ENCODE measurements at places on chromosomes 5 and 9. TPM values are rescaled to one million over a fixed set of nuclear protein-coding genes. Genes with fewer than 3 reads are reported as not detected.
A peak's percentile ranks its signal among the peaks of the same experiment; 100 is the strongest.

- DNase-seq = no peak
Observed at GRCh38 chr5:179215576-179215975, 129.7 kb downstream of the ADAMTS2 start.

DNA sequence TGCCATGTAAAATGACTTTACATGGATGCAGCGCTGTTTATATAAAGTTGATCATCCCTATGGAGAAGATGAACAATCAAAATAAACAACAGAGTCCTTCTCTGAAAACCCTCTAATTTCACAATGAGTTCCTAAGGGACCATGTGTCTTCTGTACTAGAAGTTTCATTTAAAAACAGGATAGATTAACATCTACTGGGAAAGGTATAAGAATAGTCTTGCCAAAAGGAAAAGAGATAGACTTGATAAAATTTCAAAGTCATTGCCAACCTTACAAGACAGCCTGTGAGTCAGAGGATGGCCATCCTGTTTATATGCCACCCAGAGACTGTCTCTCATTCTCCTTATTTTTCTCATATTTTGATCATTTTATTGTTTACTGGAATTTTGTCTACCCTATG lies 367.1 kb upstream of the PDE4D start:
- DNase-seq = no peak

- DNase-seq = no peak
Observed at GRCh38 chr5:91024727-91025126, 358.4 kb downstream of the ARRDC3 start.

- DNase-seq = no peak
Observed at GRCh38 chr9:33135031-33135461, 32.1 kb downstream of the B4GALT1 start.

DNA sequence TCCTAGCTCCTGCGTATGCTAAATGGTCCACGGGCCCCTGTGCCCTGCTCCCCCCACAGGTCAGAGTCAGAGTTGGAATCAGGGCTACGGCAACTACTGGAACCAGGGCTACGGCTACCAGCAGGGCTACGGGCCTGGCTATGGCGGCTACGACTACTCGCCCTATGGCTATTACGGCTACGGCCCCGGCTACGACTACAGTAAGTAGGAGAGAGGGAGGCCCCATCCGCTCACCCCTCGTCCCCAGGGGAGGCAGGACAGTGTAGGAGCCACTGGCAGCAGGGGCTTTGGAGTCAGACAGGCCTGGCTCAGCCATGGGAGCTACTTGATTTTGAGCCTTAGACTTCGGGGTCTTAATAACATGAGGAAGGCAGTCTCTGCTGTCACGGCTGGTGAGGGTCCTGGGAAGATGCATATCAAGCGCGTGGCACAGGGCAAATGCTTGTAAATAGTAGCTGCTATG lies 5.8 kb downstream of the HNRNPAB start:
- DNase-seq = no peak

- no peak for DNase-seq
Observed at GRCh38 chr9:105188746-105189145, 55.7 kb upstream of the SLC44A1 start.

DNA sequence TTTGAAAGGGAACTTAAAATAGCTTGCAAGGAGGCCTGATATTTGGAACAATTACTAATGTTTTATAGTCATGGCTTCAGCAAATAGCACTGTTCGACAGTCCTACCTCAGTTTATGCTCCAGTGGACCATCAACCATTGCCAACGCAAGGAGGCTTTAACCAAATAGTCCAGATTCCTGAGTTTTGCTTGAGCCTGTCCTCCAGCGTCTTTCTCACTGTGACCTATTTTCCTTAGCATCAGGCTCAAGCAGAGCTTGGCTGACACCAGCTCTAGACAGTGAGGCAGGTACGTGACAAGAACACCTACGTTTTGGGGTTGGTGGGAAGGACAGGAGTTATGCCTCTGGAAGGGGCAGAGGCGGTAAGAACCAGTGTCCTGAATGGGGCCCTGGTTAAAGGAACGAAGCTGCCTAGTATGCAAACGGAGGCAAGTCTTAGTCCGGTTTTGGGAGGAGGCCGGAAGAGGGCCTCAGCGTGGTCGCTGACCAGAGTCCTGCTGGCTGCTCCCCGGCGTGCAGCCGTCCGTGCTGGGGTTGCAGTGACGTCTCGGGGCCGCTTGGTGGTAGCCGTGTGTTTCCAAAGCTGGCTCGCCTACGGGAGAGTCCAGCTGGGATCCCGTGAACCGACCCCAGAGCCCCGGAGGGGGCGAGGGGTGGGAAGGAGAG lies 998 bp upstream of the FGF18 start:
- peak; percentile 64 for DNase-seq

DNA sequence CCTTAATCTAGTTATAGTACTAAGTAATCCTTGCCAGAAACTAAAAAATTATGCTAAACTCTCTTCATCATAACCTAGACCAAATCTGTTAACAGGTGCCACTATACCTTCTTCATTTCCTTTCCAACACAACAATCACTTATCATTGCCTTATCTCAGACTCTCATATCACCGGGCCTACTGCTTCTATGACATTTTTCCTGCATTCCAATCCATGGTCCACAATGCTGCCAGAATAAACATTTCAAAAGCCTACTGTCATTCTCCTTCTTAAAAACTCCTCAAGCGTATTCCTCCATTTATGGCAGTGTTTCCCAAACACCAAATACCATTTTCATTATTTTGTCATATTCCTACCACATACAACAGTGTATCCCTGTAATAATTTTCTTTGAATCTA lies 6.5 kb downstream of the PPP6C start:
- DNase-seq = no peak

DNA sequence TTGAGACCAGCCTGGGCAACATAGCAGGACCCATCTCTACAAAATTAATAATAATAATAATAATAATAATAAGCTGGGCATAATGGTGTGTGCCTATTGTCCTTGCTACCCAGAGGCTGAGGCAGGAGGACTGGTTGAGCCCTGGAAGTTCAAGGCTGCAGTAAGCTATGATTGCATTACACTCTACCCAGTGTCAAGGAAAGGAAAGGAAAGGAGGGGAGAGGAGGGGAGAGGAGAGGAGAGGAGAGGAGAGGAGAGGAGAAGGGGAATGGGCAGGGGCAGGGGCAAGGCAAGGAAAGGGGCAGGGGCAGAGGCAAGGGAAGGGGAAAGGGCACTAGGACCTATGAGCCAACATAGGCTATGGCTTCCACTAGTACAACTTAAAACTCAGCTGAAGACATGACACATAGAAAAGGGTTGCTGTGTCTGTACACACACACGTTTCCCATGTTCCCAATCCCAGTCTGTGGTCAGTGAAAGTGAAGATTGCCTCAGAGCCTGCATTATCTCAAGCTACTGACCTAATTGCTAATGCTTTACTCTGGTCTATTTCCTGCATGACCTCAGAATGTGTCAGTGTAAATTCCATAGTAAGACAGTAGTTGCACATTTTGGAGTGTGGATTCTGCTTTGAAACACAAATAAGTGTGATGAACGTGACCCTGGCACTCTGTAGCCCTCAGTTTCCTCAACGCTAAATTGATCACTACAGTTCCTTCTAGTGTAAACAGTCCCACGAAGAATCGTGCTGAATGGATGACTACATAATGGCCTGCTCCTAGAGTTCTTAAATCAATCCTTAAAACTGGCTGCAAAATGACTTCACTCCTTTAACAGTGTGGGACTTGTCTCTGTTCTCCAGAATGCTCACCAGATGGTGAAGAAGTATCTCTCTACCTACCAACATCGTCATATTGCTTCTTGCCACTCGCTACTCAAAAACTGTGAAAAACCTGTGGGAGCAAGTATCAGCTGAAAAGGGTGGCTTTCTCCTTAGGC lies 497.0 kb downstream of the RAB3C start:
- DNase-seq = no peak

GRCh38 chr9:37011530-37011929 lies 22.5 kb downstream of the PAX5 start:
- no peak for DNase-seq

DNA sequence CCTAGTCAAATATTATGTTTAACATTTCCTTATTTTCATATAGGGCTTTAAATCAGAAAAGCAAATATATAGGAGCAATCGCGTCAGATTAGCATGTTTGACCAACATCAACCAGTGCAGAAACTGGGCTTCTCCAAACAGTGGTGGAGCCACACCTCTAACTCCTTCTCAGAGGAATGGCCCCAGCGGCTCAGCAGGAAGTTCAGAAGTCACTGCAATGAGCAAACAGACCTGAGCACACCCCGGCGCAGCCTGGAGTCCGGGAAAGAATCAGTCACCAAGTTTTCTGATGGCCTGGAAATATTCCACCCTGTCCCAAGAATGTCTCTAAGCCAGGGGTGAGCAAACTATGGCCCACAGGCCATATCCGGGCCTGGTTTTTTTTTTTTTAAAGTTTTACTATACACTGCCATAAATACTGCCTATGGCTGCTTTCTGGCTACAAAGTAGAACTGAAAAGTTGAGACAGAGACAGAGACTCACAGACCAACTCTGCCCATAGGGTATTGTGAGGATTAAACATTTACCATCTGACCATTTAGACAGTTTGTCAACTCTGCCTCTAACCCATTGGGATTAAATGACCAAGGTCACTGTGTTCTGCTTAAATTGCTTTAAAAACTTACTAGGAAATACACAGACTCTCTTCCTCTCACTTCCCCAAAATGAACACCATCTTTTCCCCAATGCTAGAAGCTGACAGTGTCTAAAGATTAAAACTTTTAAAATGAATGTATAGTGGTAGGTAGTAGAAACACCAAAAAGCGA lies 5.4 kb downstream of the GOLM1 start:
- no peak for DNase-seq

- DNase-seq = peak; percentile 82
Observed at GRCh38 chr5:178234750-178235587, 2.4 kb upstream of the PHYKPL start.

DNA sequence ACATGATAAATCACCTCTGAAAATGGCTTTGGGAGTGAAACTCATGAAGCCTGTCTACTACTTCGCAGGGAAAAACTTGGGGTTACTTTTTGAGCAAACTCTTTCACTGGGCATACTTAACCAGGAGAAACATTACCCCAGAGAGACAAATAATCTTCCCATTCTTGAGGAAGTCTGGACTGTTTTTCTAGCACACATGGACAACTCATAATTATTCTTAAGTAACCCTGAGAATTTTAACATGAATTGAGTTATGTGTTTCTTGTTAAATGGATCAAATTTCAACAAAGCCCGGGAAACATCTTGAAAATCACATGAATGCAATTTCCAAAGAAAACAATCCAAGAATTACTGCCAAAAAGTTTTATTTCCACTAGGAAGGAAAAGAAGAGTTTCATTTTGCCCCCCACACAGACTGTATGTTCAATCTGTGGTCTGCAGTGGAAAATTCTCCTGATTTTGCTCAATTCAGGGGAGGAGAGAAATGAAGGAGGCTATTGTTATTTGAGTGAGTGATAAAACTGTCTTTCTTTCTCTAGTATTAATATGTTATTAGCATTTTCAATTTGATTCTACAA lies 564.8 kb upstream of the CLINT1 start:
- DNase-seq = no peak

DNA sequence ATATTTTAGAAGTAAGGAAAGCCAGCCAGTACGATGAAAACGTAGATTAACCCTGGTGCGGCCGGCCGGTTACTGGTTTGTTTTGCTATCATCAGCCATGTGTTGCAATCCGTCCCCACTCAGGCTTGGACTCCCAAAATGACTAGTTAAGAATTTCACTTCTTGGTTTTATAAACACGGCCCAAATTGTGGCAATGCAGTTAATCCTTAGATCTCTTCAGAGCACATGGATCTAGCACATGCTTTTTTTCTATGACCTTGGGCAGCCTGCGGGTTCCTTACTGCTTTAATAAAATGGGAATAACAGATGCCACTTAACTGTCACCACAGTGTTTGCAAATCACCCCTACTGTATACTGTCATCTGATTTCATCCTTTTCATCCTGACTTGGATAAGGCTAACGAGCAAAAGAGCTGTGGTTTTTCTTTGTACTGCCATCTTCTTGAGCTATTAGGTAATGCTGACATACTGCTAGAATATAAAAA lies 1.5 kb downstream of the NDFIP1 start:
- DNase-seq = no peak

GRCh38 chr9:129496473-129497004 lies 124.4 kb downstream of the C9orf50 start:
- peak; percentile 84 for DNase-seq

- DNase-seq = no peak
Observed at GRCh38 chr5:148833925-148834324, 7.5 kb downstream of the ADRB2 start.

- DNase-seq = no peak
Observed at GRCh38 chr5:119378075-119378700, 22.4 kb downstream of the TNFAIP8 start.

- DNase-seq = no peak
Observed at GRCh38 chr5:878125-878524, 14.5 kb downstream of the BRD9 start.

- DNase-seq = no peak
Observed at GRCh38 chr9:38421498-38422211, 2.6 kb downstream of the IGFBPL1 start.

DNA sequence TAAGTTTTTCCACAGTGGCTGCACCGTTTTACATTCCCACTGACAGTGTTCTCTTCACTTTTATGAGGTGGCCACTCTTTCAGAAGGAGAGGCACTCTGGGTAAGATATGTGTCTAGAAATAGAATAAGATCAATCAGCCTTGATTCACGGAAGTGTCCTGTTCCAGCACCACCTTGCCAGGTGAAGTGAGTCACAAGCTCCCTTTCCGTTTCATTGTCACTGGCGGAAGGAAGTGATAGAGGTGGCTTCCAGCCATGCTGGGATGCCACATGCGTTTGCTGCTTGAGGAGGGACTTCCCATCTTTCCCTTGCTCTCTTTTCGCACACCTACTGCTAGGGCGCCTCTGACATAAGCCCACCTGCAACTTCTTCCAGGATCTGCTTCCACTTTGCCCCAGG lies 217.1 kb downstream of the PIK3R1 start:
- peak; percentile 23 for DNase-seq

DNA sequence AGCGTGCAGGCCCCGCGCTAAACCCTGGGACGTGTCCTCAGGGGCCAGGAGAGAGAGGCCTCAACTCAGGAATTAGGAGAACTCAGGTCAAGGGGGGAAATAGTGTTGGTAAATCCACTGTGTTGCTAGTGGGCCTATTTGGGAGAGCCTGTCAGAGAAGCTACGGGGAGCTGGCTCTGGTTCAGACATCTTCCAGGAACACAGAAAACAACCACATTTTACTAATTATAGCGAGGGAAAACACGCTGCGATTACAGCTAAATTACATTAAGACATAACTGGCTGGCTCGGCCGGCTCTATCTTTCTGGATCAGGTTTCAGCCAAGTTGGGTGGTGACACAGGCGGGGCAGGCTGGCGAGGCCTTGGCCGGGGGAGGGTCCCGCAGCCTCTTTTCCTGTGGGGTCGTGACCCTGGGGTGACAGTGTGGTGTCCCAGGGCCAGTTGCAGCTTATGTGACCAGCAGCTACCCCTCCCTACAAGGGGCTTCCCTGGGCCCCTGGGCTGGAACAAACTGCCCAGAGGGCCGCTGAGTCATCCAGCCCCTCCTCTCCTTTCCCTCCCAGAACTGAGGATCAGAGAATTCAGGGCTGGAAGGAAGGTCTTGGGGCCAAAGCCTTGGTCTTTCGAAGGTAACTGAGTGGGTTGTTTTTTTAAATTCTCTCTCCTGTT lies 75.1 kb downstream of the FGF18 start:
- DNase-seq = no peak

Gene OR4F3
- total RNA-seq = not detected

Gene DEPDC1B
- total RNA-seq = 39.0 TPM

Gene AQP7
- 0.55 TPM for total RNA-seq

Gene TNFSF15
- total RNA-seq = 0.03 TPM

Gene BARHL1
- not detected for total RNA-seq

Gene IL4
- 7.4 TPM for total RNA-seq

Gene FSD1L
- total RNA-seq = 8.5 TPM

Gene PDGFRB
- total RNA-seq = 7.2 TPM

Gene IL9
- not detected for total RNA-seq

Gene LURAP1L
- not detected for total RNA-seq

Gene LRRC19
- not detected for total RNA-seq
